Stimulated activated effector memory CD8-positive, alpha-beta T cell treated with anti-CD3 and anti-CD28 coated beads, Interleukin-12 subunit alpha, Interleukin-12 subunit beta, amount 100 ng/mL, for 72 hours (primary cell): ENCODE measurements at places on chromosomes 13 and 19.

DNA sequence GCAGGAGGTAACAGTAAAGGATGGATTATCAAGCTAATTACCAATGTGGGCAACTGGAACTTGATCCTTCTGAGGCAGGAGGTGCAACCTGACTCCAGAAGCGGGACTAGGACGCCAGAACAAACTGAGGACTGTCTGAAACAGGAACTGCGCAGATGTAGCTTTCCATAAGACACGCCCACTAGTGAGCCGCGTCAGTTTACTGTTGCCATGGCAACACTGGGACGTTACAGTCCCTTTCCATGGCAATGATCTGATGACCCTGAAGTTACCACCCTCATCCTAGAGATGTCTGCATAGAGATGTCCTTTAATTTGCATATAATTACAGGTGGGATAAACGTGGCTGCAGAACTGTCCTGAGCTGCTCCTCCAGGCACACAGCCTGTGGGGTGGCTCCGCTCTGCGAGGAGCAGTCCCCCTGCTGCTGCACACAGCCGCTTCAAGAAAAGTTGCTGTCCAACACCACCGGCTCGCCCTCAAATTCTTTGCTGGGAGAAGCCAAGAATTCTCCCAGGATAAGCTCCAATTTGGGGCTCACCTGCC, 816.6 kb downstream of the UQCRFS1 start:
- no peak for DNase-seq

GRCh38 chr13:112713517-112714253, 23.8 kb downstream of the ATP11A start:
- DNase-seq, result no peak

GRCh38 chr13:90362707-90363106, 984.8 kb upstream of the MIR17HG start:
- DNase-seq, result no peak

DNA sequence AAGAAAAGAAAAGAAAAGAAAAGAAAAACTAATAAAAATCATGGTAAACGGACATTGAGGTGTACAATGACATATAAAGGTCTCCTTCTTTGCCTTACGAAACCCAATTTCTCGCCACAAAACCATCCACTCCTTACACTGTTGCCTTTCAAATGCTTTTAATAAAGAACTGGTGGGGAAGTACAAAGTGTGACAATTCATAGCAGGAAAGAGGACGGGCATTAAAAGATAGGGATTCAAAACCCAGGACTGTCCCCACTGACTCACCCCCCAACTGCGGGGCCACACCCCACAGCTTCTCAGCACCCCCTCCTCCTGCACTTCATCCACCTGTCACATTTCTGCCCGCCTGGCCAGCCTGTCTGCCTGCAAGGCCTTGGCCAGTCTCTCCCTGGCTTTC, 2.4 kb downstream of the MBD3L2B start:
- DNase-seq, result no peak

DNA sequence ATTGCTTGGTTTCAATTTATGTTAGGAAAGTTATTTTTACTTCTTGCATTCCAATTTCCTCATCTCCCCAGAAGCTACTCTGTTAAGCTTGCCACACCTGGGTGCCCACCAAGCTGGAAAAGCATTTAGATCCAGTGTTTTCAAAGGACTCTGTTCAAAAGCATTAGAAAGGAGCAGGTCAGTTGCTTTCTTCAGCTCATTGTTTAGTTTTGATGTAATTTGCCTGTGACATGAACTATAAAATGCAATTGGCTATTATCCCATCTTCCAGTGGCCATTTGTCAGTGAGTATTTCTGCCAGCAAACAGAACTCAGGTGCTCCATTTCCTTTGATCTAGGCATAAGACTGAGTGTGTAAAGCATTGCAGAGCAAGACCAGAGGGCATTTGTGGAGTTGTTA, 46.7 kb upstream of the RNF113B start:
- no peak for DNase-seq

DNA sequence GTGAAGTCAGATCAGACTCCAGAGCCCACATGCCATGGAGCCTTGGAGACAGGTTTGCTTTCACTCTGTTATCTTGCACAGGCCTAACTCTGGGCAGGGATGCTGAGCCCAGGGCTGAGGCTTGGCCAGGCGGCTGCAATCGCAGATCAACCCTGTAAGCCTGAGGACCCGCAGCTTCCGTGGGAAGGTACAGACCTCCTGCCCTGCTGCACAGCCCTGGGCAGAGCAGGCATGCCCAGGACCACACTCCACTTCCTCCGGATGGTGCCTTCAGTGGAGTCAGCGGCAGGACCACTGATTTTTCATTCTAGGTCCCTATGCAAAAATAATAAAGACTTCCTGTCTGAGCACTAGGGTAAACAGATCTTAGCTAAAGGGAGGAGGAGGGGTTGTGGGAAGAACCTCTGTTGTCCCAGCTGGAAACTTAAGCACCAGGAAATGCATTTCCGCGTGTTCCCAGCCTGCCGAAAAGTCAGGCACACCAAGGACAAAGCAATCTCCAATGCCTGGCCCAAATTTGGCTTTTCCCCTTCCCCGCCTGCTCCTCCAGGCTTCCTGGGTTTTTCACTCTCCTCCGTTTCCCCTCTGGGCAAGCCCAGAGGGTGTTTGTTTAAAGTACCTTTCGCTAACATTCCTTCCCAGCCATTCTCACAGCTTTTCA, 87.3 kb downstream of the KCTD15 start:
- DNase-seq, result no peak

DNA sequence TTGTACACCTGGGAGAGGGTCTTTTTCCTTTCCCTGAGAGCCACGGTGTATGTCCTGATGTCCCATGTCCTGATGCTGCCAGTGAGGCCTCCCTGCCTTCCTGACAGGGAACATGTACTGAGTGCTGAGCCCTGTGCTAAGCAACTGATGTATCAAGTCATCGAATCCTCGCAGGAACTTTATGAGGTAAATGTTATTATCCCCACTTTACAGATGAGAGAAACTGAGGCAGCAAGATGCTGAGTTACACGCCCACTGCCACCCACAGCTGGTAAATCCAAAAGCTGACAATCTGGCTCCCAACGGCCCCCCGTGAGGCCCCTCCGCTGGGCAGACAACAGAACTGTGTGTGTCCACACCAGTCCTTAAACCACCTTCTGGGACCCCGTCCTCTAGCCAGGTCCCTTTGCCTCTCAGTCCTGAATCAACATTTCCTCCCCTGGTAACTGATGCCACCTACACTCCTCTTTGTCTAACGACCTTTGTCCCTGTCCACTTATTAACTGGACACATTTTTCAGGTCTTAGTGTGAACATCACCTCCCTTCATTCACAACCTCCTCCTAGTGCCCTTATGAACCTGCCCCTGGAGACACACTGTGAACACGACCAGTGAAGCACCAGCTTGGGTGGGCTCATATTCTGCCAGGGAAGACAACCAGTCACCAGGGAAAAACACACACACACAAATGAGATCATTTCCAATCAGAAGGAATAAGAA, 5.4 kb upstream of the VSIG10L start:
- no peak for DNase-seq

DNA sequence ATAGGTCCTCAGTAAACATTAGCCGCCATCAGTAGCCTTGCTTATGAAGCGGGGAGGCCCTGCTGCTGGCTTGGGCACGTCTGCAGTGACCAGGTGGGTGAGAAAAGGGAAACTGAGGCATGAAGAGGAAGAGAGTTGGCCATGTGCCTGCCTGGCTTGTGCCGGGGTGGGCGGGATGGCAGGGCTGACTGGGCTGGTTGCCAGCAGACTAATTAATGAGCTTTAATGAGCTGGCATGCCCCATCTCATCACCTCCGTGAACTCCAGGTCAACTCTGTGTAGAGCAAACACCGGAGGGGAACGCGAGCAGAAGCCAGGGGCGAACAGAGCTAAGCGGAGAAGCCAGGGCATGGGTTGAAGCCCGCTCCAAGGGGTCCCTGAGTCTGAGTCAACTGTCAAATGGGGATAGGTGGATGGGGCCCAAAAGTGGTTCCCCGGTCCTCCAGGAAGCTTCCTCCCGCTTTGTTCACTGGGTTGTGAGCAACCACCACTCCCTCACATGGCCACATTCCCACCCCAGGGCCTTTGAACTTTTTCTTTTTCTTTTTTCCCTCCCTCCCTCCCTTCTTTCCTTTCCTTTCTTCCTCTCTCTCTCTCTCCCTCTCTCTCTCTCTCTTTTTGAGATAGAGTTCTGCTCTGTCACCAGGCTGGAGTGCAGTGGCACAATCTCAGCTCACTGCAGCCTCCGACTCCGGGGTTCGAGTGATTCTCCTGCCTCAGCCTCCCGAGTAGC, 8.7 kb downstream of the NR2F6 start:
- no peak for DNase-seq

DNA sequence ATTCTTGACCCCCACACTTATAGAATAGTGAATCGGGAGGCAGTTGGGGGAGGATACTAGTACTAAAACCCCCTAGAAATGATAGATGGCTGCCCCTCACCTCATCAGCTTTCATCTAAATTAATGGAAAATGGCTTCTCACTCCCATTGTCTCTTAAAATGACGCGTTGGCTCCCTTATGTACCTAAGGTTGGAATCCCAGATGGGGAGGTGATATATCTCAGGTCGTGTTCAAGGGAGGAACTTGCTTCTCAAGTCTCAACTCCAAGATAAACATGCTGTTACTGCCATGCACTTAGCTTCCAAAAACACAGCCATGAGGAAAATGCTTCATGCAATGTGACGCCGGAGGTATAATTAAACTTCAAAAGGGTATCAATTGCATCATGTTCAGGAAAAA, 18.8 kb upstream of the UBE2L5 start:
- DNase-seq, result no peak

DNA sequence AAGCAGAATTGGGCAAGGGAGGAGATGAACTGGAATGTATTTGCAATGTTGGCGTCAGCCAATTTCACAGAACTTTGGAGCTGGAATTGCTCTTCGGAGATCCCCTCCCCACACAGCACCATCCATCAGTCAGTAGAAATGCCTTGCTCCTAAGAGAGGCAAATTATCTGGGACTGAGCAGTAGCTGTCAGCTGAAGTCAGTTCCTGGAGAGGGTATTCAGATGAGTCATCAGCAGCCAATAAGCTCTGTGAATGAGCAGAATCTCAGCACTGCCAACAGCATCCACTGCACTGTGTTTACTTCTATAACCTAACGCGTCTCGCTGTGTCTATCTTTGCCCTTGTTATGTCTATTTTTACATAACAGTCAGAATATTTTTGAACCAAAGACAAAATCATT, 213.7 kb downstream of the SLITRK5 start:
- DNase-seq, result no peak

- DNase-seq, result no peak
Measured at GRCh38 chr19:40416918-40417642, 3.9 kb upstream of the PRX start.

GRCh38 chr19:18469069-18469846, 31.3 kb upstream of the ISYNA1 start:
- DNase-seq, result peak; percentile 56

DNA sequence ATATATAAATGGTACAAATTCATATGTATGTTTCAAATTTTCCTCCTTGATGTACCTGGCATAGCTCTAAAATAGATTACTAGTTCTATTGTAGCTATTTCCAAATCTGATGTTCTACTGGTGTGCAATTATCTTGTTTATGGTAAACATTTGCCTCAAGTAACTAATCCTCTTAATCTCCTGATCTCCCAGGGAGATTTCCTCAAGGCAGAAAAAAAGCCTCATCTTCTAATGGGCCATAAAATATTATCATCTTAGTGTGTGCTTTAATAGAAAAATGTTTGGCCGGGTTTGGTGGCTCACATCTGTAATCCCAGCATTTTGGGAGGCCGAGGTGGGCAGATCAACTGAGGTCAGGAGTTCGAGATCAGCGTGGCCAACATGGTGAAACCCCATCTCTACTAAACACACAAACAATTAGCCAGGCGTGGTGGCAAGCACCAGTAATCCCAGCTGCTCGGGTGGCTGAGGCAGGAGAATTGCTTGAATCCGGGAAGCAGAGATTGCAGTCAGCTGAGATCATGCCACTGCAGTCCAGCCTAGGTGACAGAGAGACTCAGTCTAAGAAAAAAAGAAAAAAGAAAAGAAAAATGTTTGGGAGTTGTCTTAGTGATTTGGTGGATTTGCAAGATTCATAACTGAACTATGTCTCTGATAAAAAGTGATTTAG, 498.9 kb upstream of the SLITRK5 start:
- no peak for DNase-seq

- DNase-seq, result no peak
Measured at GRCh38 chr13:100399455-100399854, 189.1 kb downstream of the GGACT start.

DNA sequence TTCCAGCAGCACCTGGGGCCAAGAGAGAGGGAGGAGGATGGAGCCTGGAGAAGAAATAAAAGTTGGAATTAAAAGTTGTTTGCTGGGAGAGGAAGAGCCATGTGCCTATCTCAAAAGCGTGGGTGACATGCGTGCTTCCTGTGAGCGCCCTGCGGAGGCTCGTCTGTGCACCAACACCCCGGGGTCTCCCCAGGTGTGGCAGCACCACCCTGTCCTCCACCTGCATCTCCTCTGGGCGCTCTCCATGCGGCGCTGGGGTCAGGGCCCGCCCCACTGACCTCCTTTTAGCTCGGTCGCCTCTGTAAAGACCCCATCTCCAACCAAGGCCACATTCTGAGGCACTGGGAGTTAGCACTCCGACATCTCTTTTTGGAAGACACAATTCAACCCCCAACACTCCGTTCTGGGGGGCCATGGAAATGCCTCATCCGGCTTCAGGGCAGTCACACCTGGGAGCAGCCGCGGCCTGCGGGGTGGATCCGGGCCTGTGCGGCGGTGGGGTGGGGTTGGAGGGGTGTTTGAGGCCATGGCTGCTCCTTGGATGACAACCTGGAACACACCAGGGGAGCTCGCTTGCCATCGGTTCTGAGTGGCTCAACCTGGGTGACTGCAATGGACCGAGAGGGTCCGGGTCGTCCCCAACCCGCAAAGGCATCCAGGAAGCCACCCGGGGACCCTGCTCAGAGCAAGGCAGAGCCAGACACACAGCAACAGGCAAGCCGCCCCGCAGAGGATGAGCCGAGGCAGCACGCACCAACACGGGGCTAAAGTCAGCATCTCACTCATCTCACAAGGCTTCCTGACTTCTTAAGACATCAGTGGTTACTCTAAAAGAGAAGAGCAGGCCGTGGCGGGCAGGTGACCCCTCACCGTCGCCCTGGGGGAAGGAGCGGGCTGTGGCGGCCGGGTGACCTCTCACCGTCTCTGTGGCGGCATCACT, 79.4 kb upstream of the MCF2L start:
- no peak for DNase-seq

GRCh38 chr19:28606269-28607032, 606.5 kb downstream of the UQCRFS1 start:
- no peak for DNase-seq

GRCh38 chr13:43333176-43333575, 309.8 kb downstream of the DNAJC15 start:
- no peak for DNase-seq

DNA sequence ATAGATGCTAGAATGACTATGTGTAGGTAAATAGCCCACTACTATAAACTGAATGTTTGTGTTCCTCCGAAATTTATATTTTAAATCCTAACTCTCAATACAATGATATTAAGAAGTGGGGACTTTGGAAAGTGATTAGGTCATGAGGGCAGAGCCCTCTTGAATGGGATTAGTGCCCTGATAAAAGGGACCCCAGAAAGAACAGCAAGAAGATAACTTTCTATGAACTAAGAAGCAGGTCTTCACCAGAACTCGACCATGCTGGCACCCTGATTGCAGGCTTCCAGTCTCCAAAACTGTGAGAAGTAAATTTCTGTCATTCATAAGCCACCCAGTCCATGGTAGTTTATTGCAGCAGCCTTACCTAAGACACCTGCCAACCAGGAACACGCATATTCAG, 33.9 kb downstream of the OXGR1 start:
- no peak for DNase-seq

- no peak for DNase-seq
Measured at GRCh38 chr13:104841110-104841509, 1694.4 kb downstream of the EFNB2 start.

- DNase-seq, result no peak
Measured at GRCh38 chr13:24574847-24575246, 62.3 kb upstream of the PARP4 start.
